NCI-H345 (cell line): ENCODE measurements at places on chromosomes 16 and 17.

- peak; percentile 11 for DNase-seq
These were observed 13.7 kb downstream of the SHCBP1 start for GRCh38 chr16:46607529-46607928.

- peak; percentile 49 for DNase-seq
These were observed 3.5 kb downstream of the ZFPM1 start for GRCh38 chr16:88456356-88457292.

DNA sequence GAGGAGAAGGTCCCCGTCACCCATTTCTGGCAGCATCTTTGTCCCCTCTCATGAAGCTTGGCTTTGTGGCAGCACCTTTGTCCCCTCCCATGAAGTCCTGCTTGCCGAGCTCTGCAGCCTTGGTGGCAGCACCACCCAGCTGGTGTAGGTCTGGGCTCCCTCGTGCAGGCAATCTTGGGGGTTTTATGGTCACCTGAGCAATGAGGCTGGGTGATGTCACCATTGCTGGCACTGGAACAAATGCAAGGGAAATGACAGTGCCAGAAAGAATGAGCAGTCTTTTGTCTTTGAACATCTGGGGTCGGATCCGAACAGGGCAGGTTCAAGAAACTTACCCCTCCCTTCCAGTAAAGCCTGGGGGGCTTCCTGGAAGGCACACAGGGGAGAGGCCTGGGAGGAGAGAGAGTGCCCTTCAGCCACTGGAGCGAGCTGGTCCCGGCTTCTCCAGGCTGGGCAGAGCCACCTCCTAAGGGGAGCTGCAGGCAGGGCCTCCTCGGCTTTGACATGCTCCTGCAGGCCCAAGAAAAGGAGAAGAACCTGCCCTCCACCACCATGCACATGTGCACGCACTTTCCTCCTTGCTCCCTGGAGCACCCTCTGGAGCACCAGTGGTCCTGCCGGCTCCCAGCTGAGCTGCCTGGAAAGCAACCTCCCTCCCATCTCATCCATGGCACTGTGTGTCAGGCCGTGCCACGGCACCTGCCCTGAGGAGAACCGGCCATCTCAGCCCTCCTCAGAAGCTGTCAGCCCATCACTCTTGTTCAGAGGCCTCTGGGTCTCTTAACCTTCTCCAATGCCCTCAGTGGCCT, 16.0 kb downstream of the BTBD17 start:
- DNase-seq: no peak

GRCh38 chr17:74568106-74568873, 981 bp upstream of the CD300H start:
- DNase-seq: no peak

DNA sequence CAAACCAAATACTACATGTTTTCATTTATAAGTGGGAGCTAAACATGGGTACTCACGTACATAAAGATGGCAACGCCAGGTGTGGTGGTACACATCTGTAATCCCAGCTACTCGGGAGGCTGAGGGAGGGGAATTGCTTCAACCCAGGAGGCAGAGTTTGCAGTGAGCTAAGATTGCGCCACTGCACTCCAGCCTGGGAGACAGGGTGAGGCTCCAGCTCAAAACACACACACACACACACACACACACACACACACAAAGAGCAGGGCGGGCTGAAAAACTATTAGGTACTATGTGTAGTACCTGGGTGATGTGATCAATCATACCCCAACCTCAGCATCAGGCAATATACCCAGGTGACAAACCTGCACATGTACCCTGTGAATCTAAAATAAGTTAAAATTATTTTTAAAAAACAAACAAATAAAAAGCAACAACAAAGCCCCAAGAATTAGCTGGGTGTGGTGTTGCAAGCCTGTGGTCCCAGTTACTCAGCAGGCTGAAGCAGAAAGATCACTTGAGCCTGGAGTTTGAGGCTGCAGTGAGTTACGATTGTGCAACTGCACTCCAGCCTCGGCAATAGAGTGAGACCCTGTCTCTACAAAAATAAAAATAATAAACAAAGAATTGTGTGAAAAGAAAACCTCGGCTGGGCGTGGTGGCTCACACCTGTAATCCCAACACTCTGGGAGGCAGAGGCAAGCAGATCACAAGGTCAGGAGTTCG, 11.9 kb upstream of the FAAP100 start:
- no peak for DNase-seq

DNA sequence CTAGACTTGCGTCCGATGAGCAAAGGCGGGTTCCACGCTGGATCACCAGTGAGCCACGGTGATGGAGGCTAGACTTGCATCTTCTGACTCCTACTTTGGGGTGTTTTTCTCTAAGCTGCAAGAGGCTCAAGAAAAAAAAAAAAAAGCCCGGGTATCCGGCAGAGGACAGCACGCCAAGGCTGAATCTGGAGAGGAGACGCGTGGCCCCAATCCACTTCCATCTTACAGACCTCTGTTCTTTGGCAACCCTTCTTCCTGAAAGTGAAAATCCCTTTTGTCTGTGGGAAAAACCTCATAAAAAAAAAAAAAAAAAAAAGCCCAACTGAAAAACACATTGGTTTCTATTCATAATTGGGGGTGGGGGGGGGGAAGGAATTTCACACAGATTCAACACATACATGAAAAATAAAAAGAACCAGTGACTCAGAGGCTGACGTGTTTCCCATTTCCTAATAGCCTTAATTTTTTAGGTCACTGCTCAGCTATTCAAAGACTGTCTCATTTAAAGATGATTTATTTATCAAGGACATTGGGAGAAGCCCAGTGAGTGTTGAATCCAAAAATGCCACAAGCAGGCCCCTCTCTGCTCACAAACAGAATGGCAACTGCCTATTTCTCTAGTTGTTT, 258.3 kb downstream of the FOXL1 start:
- DNase-seq: no peak
